Glomerular endothelial cell (primary cell): ENCODE measurements at places on chromosomes 2 and 18. TPM values are rescaled to one million over a fixed set of nuclear protein-coding genes. Genes with fewer than 3 reads are reported as not detected.

IL36G gene
- not detected in 2 replicates for total RNA-seq

TAF4B gene
- total RNA-seq = 1.9 and 4.7 TPM in 2 replicates

DNA sequence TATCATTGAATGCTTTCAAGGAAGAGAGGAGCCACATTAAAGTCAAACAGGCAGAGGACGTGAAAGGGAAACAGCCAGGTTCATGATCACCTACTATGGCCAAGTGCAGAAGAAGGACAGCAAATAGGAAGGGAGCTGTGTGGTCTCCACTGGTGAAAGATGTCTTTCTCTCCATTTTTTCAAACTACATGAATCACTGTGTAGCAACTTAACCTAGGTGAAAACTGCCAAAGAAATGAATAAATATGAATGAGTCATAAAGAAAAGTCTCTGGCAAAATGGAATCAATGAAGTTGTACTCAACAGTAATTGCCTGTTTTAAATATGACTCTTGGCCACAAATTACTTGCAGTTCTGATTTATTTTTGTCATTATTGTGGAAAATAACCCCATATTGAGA is 452.6 kb upstream of the PKDCC start:
- no peak for DNase-seq

DNA sequence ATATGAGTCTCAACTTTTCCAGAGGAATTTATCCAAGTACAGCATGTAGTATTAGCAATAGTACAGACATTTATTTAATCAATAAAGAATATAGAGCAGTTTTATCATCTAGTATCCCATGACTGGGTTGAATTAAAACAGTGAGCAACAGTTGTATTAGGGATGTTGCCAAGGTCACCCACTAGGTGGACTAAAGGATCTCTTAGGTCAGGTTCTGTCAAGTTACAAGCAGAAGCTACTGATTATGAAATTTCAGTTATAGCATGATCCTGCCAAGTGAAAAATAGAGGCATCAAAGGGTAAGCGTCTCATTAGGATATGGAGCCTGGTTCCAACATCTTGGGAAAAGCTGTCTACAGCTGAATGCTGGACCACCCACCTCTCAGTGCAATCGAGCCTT is 52.1 kb upstream of the LAPTM4A start:
- DNase-seq = no peak
